ENCODE measurements at places on chromosomes 16 and 17.

- DNase-seq = peak; percentile 68
Measured at GRCh38 chr16:9008601-9009260, 45.0 kb upstream of the USP7 start.

DNA sequence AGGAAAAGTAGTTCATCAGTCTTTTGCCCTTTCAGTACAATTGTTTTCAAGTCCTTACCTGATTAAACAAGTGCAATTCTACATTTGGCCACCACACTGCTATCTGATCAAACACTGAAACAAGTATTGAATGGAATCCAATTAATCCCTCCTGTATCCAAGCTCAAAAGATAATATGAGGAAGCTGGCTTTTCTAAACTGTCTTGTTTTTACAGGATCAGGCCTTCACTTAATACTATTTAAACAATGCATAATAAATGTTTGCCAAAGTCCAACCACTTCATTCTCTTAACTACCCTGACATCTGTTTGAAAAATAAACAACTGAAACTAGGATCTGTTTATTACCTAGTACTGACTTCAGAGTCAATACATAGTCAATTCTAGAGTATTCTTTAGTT, 131.6 kb downstream of the MRTFB start:
- DNase-seq = no peak

GRCh38 chr16:4212934-4213296, 29.0 kb downstream of the SRL start:
- no peak for DNase-seq

DNA sequence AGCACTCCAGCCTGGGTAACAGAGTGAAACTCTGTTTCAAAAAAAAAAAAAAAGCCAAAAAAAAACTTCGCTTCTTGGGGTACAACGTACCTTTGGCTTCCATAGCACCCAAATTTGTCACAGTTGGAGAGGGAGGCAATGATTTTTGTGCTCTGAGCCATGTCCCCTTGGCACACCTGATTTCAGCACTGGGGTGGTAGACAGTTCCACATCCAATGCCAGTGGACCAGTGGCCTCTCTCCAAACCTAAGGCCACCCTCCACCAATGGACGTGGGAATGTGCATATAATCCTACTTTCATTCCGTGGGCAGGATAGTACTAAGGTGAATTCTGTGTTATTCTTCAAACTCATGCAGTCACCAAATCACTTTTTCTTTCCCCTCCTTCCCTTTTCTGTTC, 47.5 kb downstream of the SALL1 start:
- DNase-seq = no peak

GRCh38 chr17:14833201-14833785, 431.8 kb downstream of the PMP22 start:
- no peak for DNase-seq

DNA sequence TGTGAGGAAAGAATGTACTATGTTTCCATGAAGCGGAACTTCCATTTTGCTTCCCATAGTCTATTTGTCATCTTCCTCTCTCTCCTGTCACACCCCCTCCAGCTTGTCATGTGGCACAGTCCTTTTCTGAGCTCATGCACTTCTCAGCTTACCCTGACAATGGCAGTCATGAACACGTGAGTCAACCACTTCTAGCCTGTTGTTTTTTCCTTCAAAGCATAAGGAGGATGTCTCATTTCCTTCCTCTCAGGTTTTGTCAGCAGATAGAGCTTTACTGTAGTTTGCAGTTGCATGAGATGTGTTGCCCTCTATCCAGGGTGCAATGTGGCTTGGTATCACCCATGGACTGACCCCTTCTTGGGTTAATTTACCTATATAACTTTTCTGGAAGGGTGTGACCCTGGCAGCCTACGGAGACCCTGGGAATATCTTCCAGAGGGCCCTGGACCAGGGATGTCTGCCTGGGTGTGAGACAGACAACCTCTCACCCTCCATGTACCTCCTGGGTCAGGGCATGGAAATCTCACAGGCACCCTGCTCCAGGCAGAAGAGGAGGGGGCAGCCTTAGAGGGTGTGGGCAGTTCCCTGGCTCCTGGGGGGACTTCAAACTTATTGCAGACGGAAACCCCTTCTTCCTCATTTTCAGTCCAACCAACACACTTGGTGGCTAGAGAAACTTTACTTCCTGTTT, 4.0 kb upstream of the ZNF267 start:
- peak; percentile 53 for DNase-seq

GRCh38 chr16:51577621-51578303, 426.7 kb upstream of the SALL1 start:
- DNase-seq = no peak

DNA sequence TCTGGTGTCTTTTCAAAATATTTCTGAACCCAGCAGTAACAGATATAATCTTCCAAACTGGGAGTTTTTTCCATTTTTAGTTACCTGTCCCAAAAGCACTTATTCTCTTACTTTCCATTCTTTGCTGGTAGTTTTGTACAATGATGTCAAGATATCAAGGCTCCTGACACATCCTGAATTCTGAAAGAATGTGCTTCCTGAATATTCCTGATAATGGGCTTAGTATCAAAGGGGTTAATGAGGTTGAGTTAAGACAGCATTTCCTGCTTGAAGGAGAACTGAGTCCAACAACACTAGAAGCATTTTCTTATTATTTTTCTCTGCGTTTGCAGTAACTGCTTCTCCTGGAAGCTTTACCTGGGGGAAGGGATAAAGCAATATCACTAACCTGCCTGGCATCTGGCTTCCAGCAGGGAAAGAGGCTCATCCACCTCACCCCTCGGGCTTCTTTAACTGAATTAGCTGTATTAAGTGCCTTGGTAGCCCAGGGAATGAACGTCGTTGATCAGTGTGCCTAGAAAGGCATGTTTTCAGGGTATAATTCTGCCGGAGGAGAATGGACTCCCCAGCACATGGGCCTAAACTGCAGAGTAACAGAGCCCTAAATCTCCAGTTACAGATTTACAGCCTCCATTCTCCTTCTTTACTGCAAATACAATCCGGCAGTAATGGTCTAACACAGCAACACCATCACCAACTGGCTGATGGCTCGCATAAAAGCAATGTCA, 134.4 kb downstream of the SNX11 start:
- DNase-seq = no peak

- no peak for DNase-seq
Measured at GRCh38 chr17:37756051-37756450, 11.2 kb upstream of the HNF1B start.

GRCh38 chr17:75102385-75102821, 7.4 kb upstream of the ARMC7 start:
- no peak for DNase-seq

DNA sequence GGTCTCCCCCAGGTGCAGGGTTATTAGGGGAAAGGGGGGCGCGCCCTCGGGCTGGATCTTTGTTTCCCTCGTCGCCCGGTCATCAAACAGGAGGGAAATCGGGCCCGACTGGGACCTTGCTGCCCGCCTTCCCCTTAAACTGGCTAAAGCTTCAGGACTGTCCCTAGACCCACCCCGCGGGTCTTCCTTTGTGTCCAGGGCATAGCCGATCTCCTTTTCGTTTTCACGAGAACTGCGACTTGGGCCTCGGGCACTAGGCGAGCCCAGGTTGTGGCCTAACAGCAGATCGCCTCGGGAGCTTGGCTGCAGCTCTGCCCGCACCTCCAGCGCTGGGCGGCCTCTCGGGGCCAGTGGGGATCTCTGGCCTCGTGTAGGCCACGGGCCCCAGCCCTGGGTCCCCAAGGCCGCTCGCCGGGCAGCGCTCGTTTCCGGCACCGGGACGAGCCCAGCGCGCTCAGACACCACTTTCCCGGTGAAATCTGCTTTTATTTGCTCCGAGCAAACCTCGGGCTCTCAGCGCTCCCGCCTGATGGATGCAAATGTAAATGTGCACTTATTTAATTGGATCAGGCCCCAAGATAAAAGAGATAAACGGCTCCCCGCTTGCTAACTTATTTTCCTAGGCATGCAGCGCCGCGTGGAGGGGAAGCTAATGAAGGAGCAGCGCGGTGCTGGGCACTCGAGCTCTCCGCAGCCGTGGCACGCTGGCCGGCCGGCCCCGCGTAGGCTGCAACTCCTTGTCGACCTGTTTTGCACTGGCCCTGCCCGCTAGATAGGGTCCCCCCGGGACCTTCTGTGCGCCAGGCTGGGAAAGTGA, 7.8 kb downstream of the IRX5 start:
- DNase-seq = peak; percentile 35

GRCh38 chr17:80777274-80777673, 214.4 kb upstream of the CHMP6 start:
- no peak for DNase-seq

- DNase-seq = peak; percentile 88
Measured at GRCh38 chr17:50478391-50479381, at the start of gene RSAD1. Gene RSAD1 (plus strand): TSS chr17:50478860. CDS start chr17:50478885, 25 bp downstream.

DNA sequence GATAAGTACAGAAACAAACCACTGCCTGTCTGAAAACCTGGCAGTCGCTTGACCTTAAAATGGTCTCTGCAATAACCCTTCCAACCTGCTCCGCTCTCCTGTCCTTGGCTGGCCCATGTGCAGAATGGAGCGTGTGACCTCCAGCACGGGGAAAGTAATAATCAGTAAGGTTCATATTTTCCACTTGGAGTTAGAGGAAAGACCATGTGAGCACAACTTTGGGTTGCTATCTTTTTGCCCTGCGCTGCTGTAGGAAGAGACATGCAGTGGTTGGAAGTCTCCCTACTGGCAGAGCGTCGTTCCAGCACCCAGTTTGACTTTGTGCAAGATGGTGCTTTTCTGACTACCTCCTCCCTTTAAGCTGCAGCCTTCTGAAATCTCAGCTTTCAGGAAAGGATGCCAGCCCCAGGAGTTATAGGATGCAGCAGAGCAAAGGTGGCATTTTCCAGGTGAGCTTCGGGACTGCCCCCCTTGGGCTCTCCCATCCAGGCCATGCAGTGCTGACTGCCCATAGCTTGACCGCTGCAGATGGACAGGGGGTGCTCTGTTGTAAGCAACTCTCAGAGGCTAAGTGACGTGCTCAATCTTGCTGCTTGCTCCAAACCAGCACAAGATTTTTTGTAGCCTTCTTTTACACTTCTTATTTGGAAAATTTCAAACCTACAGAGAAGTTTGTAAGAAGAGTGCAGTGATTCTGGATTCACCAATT, 110.7 kb upstream of the NOL11 start:
- DNase-seq = no peak

GRCh38 chr16:6682142-6682811, 650.4 kb upstream of the RBFOX1 start:
- DNase-seq = no peak

DNA sequence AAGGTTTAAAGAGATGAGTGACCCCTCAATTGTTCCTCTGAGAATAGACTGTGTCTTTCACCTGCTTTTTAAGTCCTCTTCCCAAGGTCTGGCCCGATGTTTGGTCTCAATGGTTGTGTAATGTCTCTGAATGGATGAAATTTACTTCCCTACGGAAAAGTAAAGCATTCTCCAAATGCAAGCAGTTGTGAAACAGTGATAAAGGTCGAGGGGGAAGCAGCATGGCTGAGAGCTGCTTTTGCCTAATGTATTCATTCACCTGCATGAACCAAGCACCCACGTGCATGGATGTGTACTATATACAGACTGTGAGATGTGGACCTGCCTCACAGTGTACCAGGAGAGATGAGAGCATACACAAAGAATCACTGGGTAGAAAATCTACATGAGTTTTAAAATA, 11.4 kb downstream of the MRPS23 start:
- DNase-seq = no peak

- DNase-seq = no peak
Measured at GRCh38 chr16:52731219-52731875, 184.4 kb upstream of the TOX3 start.

DNA sequence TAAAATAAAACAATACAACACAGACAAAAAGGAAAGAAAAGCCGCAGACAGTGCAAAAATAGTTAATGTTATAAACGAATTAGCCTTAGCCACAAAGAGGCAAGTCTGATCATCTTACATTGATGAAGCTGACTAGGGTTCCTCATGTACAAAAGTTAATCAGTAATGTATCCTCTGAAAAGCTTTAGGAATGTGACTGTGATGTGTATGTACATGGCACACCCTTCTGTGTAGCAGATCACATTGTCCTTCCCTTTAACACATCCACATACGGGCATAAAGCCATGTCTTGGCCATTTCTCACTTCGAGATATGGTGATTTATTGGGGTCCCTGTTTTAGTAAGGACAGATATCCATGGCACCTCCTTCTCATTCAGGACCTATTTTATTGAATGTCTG, 1327.5 kb upstream of the CDH8 start:
- no peak for DNase-seq

DNA sequence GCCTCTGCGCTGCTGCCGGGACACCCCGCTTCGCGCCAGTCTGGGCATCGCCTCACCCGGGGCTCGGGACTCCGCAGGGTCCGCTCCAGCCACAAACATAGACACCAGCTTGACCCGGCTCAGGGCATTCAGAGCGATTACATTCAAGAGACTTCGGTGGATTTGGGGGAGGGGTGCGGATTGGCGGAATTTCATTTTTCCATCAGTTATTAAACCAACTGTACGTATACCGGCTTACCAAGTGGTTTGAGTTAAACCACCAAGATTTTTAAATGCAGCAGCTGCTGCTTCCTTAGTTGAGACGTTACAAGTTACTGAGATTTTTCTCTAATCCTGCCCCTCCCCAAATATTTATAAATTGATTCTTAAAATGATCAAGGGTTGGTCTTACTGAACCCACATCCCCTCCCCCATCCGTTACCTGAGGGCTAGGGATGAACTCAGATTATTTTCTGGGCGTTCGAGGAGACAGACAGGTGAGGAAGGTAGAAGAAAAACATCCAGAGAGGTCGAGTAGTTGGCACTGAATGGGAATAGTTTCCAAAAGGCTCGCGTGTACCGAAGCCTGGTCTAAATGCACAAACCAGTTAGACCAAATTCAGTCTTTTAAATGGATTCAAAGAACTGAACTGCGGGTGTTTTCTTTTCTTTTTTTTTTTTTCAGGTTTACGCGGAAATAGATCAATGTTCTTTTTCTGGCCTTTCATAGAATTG, 1.5 kb downstream of the CRHR1 start:
- DNase-seq = no peak

- no peak for DNase-seq
Measured at GRCh38 chr17:2239882-2240430, 63.6 kb downstream of the SMG6 start.

DNA sequence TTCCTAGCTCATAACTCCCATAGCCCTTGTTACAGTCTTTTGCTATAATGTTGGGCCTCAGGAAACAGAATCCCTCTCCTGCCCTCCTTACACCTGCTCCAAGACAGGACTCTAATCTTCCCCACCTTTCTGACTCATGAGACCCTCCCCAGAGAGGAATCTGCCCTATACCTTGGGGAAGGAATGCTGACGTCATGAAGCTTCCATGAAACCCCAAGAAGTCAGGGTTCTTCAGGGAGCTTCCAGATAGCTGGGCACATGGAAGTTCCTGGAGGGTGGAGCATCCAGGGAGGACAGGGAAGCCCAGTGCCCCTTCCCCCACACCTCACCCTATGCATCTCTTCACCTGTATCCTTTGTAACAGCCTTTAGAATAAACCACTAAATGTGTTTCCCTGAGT, 285.7 kb downstream of the SOX9 start:
- DNase-seq = no peak

DNA sequence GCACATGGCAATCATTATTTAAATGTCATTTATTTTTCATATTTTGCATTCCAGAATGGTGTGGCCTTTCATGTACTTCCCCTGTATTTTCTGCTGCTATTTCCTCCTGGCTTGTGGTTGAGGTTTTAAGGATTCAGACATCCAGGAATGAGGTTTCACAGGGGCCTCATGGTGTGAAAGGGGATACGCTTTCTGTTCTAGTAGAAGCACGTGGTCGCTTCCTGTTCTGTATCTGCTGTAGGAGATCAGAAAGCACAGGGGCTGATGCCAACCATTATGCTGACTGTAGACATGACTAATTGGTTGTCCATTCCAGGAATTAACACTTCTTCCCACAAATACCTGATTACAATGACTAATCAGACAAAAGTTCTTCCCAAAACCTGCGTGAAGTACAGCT, 405.9 kb downstream of the SHISA9 start:
- no peak for DNase-seq

Measured in activated naive CD8-positive, alpha-beta T cell treated with anti-CD3 and anti-CD28 coated beads, Interleukin-2, amount 10 ng/mL, durations not matched to agents 7 days and 5 days (primary cell).